Aorta (tissue), 5 donors: ENCODE measurements at places on chromosomes 12 and 14. TPM values are rescaled to one million over a fixed set of nuclear protein-coding genes. Genes with fewer than 3 reads are reported as not detected.

ASIC1 gene
- 0.39 TPM for total RNA-seq

ACVRL1 gene
- 96.9 TPM for total RNA-seq

GRCh38 chr12:96907671-96908422, 790 bp downstream of the NEDD1 start:
- no peak for DNase-seq

- no peak for DNase-seq
Observed at GRCh38 chr14:96662116-96662970, 134.8 kb upstream of the VRK1 start.

- no peak for DNase-seq
Observed at GRCh38 chr14:94337274-94337673, 14.1 kb upstream of the SERPINA6 start.

GRCh38 chr12:50220363-50220995, 53.3 kb upstream of the CERS5 start:
- no peak for DNase-seq

- peak; percentile 99 for DNase-seq
Observed at GRCh38 chr14:75985618-75986438, at the start of gene IFT43. IFT43 (plus strand) TSS chr14:75985763; CDS start chr14:75985787, 24 bp downstream.

- DNase-seq = no peak
Observed at GRCh38 chr12:85642288-85642687, 193.9 kb downstream of the RASSF9 start.

DNA sequence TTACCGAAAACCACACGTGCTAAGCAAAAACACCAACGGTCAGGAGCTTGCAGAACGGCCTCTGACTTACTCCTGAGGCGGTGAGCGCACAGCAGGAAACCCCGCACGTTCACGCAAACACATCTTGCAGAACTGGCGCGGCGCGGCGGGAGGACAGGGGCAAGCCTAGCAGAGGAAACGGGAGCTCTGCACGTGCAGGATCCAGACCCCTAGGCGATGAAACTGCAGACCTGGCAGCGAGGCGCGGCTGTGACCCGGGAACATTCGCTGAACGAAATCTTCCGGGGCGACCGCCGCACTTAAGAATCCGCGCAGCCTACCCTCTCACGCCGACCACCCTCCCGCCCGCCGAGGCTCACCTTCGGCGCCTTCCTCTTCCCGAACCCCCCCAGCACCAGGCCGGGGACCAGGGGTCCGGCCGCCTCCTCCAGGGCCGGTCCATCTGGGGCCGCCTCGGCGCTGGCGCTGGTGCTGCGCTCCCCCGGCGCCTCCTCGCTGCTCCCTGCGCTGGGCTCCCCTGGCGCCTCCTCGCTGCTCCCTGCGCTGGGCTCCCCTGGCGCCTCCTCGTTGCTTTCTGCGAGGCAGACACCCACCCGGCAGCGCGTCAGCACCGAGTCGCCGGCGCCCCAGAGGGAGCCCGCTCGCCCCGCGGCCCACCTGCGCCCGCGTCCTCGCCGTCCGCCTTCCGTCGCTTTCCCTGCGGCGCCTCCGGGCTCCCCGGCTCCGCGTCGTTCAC, 615 bp downstream of the DDX51 start:
- DNase-seq = peak; percentile 50

DNA sequence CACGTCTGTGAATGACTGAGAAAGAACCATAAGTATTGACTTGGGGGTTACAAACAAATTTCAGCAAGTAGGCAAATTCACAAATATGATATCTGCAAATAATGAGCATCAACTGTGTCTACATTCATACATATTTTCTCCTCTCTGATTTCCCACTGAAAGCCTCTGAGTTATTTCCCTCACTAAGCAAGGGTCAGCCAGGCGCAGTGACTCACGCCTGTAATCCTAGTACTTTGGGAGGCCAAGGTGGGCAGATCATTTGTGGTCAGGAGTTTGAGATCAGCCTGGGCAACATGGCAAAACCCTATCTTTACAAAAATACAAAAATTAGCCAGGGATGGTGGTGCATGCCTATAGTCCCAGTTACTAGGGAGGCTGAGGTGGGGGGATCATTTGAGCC, 80.8 kb downstream of the SLC25A21 start:
- no peak for DNase-seq
